ENCODE measurements at places on chromosomes 6 and 20. TPM values are rescaled to one million over a fixed set of nuclear protein-coding genes. Genes with fewer than 3 reads are reported as not detected.

Gene ANGPT4
- not detected for total RNA-seq

Gene LTV1
- total RNA-seq = 11.8 TPM

Gene THBD
- total RNA-seq = 27.5 TPM

Gene SPEF1
- total RNA-seq = 0.08 TPM

Gene CASS4
- total RNA-seq = 0.12 TPM

Gene FKBP1C
- 0.23 TPM for total RNA-seq

Gene EYA2
- 0.70 TPM for total RNA-seq

Gene OR2J1
- total RNA-seq = not detected

Gene TBXT
- not detected for total RNA-seq

All from smooth muscle cell of the coronary artery (primary cell).